ENCODE measurements at places on chromosomes 4 and X.

GRCh38 chrX:118964252-118964651, 10.2 kb upstream of the LONRF3 start:
- no peak for DNase-seq

DNA sequence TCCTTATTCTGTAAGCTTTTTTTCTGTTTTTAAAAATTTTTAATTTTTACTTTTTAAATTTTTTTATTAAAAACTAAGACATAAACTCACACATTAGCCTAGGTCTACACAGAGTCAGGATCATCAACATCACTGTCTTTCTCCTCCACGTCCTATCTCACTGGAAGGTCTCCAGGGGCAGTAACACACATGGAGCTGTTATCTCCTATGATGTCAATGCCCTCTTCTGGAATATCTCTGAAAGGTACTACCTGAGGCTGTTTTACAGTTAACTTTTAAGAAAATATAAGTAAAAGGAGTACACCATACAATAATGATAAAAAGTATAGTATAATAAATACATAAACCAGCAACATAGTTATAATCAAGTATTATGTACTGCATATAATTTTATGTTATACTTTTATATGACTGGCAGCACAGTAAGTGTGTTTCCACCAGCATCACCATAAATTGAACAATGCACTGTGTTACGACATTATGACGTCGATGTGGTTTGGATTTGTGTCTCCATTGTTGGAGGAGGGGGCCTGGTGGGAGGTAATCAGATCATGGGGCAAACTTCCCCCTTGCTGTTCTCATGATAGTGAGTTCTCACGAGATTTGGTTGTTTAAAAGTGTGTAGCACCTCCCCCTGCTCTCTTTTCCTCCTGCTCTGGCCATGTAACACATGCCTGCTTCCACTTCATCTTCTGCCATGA, 21.3 kb downstream of the IL15 start:
- no peak for DNase-seq

DNA sequence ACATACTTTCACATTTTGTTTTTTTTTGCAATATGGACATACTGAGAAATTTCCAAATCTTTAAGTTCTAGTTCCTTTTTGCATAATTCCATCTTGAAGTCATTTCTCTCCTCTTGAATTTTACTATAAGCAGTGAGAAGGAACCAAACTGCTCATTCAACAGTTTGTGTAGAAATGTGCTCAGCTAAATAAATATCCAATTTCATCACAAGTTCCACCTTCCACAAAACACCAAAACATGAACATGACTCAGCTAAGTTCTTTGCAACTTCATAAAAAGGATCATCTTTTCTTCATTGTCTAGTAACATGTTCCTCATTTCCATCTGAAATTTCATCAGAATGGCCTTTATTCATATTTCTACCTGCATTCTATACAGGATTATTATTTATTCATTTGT, 77.3 kb upstream of the FGF13 start:
- no peak for DNase-seq

- DNase-seq, result no peak
Observed at GRCh38 chr4:144504883-144505282, 141.1 kb upstream of the HHIP start.

DNA sequence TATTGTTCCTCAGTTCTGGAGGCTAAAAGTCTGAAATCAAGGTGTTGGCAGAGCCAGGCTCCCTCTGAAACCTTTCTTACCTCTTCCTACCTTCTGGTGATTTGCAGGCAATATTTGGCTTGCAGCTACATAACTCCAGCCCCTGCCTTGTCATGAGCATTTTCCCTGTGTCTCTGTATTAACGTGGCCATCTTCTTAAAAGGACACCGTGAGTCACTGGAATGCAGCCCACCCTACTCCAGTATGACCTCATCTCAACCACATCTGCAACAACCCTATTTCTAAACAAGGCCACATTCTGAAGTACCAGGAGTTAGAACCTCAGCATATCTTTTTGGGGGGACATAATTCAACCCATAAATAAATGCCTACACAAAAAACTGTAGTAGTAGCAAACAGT, 40.7 kb downstream of the FANCB start:
- peak; percentile 28 for DNase-seq

- no peak for DNase-seq
Observed at GRCh38 chr4:118889312-118889691, 648 bp downstream of the SYNPO2 start.

- no peak for DNase-seq
Observed at GRCh38 chr4:38177641-38178391, 217.6 kb downstream of the PTTG2 start.

DNA sequence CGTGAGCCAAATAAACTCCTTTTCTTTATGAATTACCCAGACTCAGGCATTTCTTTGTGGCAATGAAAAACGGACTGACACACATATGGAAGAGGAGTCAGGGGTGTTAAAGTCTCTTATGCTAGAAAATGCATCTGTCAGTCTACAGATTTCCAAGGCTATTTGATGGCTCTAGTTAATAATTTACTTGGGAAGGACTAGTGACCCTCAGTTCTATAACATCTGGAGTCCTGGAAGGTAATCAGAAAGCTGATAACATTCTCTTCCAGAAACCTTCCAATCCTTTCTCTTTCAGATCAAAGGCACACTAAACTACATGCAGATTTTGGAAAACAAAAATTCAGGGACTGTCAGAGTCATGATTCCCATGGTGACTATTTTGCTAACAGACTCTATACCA, 142.0 kb upstream of the TEX13D start:
- DNase-seq, result no peak
